ENCODE measurements at places on chromosomes 1 and 21. TPM values are rescaled to one million over a fixed set of nuclear protein-coding genes. Genes with fewer than 3 reads are reported as not detected.

GRCh38 chr1:77383236-77383635 is 101.4 kb downstream of the AK5 start:
- DNase-seq, result no peak

DNA sequence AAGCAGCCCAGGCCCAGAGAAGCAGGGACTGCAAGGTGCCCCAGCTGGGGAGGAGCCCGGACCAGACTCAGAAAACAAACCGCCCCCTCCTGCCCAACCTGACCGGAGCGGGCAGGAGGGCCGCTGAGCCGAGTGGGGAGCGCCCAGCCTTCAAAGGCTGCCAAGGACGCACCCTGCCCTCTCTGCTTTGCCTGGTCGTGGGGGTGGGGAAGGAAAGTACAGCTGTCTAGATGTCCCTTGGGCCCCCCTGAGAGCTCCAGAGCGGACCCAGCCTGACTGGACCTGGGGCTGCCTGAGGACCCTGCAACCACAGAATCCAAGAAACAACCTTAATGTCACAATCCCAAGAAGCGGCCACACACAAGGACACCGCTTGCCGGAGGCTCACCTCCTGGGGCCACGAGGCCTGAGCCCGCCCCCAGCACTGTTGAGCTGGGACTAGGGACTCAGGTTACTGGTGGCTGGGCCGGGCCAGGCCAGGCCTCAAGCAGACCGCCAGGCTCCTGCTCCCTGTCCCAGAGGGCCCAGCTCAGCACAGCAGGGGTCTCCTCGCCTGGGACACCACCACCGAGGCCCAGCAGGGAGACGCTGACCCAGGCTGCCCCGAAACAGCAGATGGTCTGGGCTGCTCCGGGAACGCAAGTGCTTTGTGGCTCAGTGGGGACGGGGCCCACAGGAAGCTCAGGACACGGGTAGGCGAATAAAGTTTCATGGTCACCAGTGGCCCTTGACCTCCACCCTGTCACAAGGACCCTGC is 1.4 kb downstream of the DVL1 start:
- DNase-seq, result peak; percentile 25

ADCY10 gene
- total RNA-seq, result under 0.01 TPM

DNA sequence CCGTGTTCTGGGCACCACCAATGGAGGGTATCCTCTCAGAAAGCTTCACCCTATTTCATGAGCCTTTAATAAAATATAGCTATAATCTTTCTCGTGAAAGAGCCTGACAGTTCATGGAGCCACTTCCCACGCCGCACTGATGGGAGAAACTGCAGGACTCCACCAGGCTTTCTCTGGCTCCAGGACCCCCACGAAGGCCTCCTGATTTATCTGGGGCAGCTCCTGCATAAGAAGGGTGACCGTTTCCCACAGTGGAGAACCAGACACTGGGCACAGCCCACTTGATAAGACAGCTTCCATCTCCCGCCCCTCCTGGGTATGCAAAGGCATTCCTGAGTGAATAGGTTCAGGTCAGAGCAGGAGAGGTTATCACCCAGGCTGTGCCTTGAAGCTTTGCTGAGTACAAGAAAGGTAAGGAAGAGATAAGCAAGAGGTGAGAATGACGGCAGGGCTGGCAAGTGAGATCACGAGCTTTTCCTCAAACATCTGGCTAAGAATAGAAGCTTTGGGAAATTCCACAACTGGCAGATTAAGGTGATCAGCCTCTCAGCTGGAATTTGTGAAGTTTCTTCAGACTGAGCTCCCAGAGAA is 499.8 kb downstream of the KIF26B start:
- DNase-seq, result no peak

- DNase-seq, result no peak
These were observed 3.3 kb upstream of the SKI start for GRCh38 chr1:2224631-2225428.

GRCh38 chr1:54336116-54336515 is 70.1 kb downstream of the SSBP3 start:
- no peak for DNase-seq

TEX38 gene
- total RNA-seq, result not detected

TMEM82 gene
- total RNA-seq, result not detected

DNA sequence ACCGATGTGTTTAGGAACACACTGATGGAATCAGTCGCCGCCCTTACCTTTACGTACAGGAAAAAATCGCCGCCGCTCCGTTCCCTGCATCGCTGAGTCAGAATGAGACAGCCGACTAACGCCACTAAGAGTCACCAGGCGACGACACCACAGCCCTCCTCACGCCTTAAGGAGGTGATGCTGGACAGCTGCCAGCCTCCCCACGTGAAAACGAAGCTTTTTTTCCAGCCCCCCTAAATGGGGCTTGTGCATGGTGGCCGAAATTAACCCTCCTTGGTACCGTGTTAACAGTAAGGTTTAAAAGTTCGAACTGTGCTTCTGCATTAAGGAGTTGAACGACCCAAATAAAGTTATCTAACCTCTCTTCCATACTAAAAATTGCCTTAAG is 511 bp downstream of the DNTTIP2 start:
- DNase-seq, result peak; percentile 24

PLPPR4 gene
- 6.4 TPM for total RNA-seq

DNA sequence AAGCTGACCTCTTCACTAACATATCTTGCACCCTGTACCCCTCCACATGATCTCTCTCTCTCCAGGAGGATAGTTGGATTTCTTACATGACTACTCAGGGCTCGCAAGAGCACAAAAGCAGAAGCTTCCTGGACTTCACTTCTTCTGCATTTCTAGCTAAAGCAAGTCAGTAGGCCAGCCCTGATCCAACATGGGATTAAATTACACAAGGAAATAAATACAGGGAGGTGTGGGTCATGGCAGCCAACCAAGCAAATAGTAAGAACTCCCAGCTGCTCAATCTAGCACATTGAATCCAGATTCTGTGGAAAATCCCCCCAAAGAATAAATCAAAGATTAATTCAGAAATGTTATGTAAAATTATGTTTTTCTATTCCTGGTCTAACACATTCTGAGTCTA is 33.3 kb downstream of the KLHDC7A start:
- DNase-seq, result no peak

DNA sequence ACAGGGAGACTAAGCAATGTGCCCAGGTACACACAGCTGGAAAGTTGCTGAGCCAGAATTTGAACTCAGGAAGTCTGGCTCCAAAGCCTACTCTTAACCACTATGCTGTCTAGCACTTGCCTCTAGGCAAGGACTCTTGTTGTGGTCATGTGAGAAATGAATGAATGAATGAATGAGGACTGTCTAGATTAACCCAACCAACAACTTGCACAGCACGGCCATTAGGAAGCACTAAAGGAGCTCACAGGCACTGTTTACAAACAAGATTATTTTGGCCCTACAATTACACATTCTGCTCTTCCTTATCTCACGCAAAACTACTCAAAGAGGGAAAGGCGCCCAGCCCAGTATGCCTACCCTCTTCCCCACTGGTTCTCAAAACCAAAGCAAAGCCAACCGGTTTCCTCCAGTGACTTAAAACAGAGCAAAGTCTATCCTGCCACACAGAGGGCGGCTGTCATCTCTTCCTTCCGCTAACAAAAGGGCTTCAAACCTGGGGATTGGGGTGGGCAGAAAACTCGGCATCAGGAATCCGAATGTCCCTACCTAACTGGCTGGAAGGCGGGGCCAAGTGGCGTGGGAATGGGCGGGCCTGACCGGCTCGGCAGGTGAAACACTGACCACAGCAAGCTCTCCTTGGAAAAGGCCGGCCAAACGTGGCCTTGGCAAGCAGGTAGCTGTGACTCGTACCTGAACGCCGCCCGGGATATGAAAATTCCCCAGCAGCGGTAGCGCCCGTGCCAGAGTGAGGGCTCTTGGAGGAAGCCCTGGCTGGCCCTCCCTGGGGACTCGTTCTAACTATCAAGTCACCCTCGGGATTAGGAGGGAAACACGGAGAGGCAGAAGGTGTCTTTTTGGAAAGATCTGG is 948 bp downstream of the STK40 start:
- DNase-seq, result no peak

- peak; percentile 77 for DNase-seq
These were observed 147.2 kb downstream of the RASAL2 start for GRCh38 chr1:178241057-178241456.

DNA sequence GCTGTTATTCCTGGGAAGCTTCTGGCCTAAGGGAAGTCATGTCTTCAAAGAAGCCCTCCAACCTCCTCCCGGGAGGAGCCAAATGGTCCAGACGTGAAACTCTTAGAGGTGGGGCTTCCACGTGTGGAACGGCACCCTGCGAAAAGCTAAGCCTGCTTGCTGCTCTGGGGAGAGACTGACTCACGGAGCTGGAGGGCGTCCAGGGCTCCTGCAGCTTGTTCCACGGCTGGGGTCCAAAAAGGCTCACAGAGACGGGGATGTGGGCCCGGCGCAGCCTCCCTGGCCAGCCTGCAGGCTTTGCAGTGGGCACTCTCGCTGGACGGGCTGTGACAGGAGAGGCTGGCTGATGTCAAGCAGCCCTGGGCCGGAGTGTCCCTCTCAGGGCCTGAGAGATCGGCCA is 105.1 kb downstream of the COLGALT2 start:
- peak; percentile 90 for DNase-seq

SUSD4 gene
- 2.7 TPM for total RNA-seq

ASCL5 gene
- total RNA-seq, result not detected

DNA sequence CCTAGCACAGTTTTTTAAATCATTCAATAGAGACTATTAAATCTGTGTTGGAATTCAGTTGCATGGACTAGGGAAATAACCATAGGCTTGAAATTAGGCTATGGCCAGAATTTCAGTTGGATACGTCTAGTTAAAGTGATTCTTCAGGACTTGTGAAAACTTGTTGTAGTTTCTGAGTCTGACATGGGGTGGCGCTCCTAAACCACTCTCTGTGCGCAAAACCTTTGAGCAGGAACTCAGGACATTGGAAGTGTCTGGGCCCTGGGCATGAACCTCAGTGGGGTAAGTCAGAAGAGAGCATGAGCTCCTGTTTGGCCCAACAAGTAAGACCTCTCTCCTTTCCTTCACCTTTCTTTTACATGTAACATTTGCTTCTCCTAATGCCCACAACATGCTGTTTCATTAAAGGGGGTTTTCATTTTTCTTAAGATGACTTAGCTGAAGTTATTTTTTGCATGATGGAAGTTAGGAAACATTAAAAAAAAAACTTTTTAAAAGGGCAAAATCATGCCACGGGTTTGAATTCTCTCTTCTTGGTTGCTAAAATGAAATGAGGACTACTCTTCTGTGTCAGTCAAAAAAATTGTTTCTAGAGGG is 17.1 kb upstream of the CCDC190 start:
- DNase-seq, result peak; percentile 80

- no peak for DNase-seq
These were observed 6.0 kb upstream of the TUT4 start for GRCh38 chr1:52558941-52559340.

LHX8 gene
- total RNA-seq, result not detected

GRCh38 chr1:26175346-26175745 is 1.9 kb upstream of the CNKSR1 start:
- no peak for DNase-seq

GRCh38 chr1:111283838-111284237 is 6.8 kb upstream of the CHIA start:
- DNase-seq, result no peak

DNA sequence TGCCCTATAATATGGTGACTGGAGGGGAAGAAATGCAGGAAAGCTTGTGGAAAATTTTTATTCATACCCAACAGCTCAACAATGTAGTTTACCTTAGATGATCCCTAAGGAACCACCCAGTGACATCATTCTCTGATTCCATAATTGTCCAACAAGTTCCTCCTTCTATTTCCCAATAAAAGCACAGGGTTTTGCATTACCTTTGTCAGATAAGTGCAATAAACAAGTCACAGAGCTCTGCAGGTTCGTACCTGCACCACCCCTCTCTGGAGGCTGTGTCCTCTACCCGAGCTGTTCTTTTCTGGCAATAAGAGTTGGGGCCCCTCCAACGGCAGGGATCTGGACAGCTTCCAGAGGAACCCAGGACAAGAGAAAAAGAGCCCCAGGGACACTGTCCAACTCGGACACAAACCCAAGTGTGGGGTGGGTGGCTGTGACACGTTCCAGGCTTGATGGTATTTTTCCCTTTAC is 38.8 kb downstream of the RCAN1 start:
- peak; percentile 60 for DNase-seq

GRCh38 chr1:159177272-159177907 is 6.0 kb downstream of the CADM3 start:
- DNase-seq, result peak; percentile 58

- no peak for DNase-seq
These were observed 716 bp upstream of the MTARC1 start for GRCh38 chr1:220786057-220786336.

All from IMR-90 (cell line).